SW 1271 (cell line): ENCODE measurements at places on chromosomes 7 and 10.

- no peak for DNase-seq
Measured at GRCh38 chr7:108226816-108227299, 96.7 kb upstream of the LAMB4 start.

- DNase-seq: no peak
Measured at GRCh38 chr7:65951837-65952578, 30.0 kb downstream of the GUSB start.

DNA sequence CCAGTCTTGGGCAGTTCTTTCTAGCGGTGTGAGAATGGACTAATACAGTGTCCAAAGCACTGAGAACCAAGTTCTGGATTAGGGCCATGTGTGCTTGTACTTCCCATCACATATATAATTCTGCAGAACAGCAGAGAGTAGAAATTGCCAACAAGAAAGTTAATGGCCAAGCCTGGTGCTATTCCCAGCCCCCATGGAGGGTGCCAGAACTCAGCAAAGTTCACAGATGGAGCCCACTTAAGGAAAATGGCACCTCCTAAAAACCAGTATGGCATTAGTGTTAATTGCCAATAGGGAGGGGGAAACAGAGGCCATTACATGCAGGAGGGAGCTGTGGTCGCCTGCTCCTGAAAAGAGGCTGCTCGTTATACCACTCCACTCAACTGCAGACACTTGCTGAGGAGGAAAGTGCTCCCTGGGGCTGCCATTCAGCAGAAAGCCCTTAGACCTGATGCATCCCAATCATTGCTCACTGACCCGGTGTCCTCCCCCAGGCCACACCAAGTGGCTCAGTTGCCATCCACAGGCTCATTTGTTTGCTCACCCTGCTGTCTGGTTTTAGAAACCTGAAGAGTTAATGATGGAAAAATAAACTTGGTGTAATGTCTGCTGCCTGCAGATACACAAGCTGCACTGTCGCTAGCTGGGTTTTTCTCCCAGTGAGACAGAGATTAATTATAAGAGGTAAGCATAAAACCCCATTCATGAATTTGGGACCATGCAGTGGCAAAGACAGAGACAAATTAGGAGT, 280.6 kb downstream of the GFRA1 start:
- DNase-seq: no peak

DNA sequence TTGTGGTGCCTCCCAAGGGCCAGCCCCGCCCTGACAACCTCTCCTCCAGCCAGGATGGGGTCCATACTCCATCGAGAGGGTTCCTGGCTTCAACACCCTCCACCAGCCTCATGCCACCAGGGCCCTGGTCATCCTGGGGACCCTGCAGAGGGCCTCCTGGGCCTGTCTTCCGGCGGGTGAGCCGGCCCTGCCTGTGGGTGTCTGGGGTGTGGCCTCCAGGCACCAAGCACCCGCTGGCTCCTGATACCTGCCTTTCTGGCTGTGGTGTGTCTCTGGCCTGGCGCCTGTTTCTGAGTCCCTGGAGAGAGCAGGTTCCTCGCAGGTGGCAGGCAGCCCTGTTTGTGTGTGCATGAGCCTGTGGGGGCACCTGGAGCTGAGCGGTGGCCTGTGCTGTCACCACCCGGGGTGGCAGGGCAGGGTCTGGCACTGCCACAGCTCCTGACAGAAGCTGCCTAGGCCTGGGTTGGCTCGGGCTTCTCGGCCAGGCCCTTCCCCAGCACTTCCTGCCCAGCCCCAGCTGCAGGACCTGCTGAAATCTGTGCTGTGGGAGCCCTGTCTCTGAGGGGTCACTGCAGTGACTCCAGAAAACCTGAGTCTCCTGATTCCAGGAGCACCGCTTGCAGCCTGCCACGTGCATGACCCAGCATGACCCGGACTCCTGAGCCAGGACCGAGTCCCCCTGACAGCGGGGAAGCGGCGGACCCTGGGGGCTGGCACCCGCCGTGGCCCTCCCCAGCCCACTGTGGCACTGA, 18.4 kb downstream of the ADAM8 start:
- no peak for DNase-seq

- no peak for DNase-seq
Measured at GRCh38 chr10:92146107-92146506, 144.8 kb downstream of the CPEB3 start.

DNA sequence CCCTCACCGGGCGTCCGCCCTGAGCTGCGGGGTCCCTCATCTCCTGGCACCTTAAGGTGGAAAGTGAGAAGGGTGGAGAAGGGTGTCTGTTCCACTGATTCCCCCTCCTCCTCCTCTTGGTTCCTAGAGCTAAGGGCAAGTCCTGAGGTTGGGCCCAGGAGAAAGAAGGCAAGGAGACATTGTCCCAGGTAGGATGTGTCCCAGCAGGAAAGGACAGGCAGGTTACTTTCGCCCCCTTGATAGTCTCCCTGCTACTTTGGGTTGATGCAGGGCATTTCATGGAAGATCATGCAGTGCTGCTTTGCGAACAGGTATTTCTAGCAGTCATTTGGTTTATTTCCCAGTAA, 582 bp downstream of the STEAP2 start:
- DNase-seq: no peak

DNA sequence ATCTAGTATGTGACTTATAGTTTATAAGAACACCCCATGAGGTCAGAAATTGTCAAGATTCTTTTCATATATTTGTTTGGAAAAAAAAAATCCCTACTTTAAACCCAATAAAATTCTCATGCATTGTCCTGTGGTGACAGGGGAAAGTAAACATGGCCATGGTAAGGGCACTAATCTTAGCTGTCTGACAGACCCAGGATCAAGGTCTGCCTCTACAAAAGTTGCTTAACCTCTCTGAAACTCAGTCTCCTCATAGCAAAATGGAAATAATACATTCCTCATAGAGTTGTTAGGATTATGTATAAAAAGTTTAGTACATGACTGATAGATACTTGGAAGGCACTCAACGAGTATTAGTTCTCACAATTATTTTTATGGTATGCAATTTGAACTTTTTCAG, 22.3 kb upstream of the AKAP9 start:
- DNase-seq: no peak

- no peak for DNase-seq
Measured at GRCh38 chr7:138875794-138876193, 77.8 kb upstream of the ATP6V0A4 start.
